ENCODE measurements at places on chromosomes 7 and 10. TPM values are rescaled to one million over a fixed set of nuclear protein-coding genes. Genes with fewer than 3 reads are reported as not detected.

Gene AZGP1
- total RNA-seq = not detected

Gene HMX3
- not detected for total RNA-seq

Gene PNLIPRP3
- not detected for total RNA-seq

Gene OPN4
- total RNA-seq = not detected

Gene TCAF2
- total RNA-seq = 0.98 TPM

Gene SHTN1
- 8.7 TPM for total RNA-seq

Gene PKD2L1
- not detected for total RNA-seq

Gene ZNF488
- 0.25 TPM for total RNA-seq

Gene ENO4
- total RNA-seq = 2.3 TPM

Gene ATP6V0E2
- total RNA-seq = 95.5 TPM

Gene PLXNA4
- total RNA-seq = 0.51 TPM

Gene SLC18A3
- 0.13 TPM for total RNA-seq

Gene CDHR1
- 39.0 TPM for total RNA-seq

Gene CLDN12
- 31.8 TPM for total RNA-seq

Gene AKR1C8
- not detected for total RNA-seq

Gene EVX1
- total RNA-seq = not detected

Gene ZNF804B
- not detected for total RNA-seq

Gene HABP2
- 1.3 TPM for total RNA-seq

Gene GPR26
- total RNA-seq = not detected

Gene WDFY4
- total RNA-seq = not detected

Gene JAKMIP3
- 0.13 TPM for total RNA-seq

Gene BLVRA
- 28.9 TPM for total RNA-seq

Gene SLC16A12
- total RNA-seq = 4.4 TPM

Gene PTF1A
- not detected for total RNA-seq

Gene ZNF789
- 3.1 TPM for total RNA-seq

Gene PRLHR
- total RNA-seq = not detected

Gene GPR141
- not detected for total RNA-seq

Gene AVL9
- 14.2 TPM for total RNA-seq

Gene DNAJB6
- 75.3 TPM for total RNA-seq

Gene FBXL13
- 0.49 TPM for total RNA-seq

Gene FKBP6
- 0.16 TPM for total RNA-seq

Gene ELOVL3
- under 0.01 TPM for total RNA-seq

Gene GRB10
- 53.8 TPM for total RNA-seq

Gene PAPOLB
- total RNA-seq = under 0.01 TPM

Gene DNAJC9
- 56.2 TPM for total RNA-seq

Gene FGFBP3
- 0.33 TPM for total RNA-seq

Gene GIMAP2
- not detected for total RNA-seq

Gene SUN3
- total RNA-seq = not detected

Gene TRIM74
- 0.16 TPM for total RNA-seq

Gene SORCS1
- 0.38 TPM for total RNA-seq

Gene OR2A1
- total RNA-seq = 0.13 TPM

Gene NUTM2A
- 0.76 TPM for total RNA-seq

Gene SLC37A3
- total RNA-seq = 27.6 TPM

Gene CFAP46
- total RNA-seq = 2.3 TPM

Gene CNTNAP2
- total RNA-seq = 0.81 TPM

Gene ALDH18A1
- 71.7 TPM for total RNA-seq

Gene ZC3HAV1L
- total RNA-seq = 22.8 TPM

Gene TMEM140
- 0.33 TPM for total RNA-seq

Gene C7orf57
- total RNA-seq = 0.13 TPM

Gene NPFFR1
- under 0.01 TPM for total RNA-seq

Gene POLR2J2
- total RNA-seq = 0.33 TPM

Gene AKR1C4
- not detected for total RNA-seq

Gene GIMAP1
- total RNA-seq = not detected

Gene FAM25A
- total RNA-seq = not detected

Gene TBXAS1
- 15.2 TPM for total RNA-seq

Data from mesangial cell (primary cell).